AG04450 (cell line): ENCODE measurements at places on chromosomes 1 and 21.

- DNase-seq = no peak
Observed at GRCh38 chr1:17574516-17574915, 35.0 kb downstream of the ARHGEF10L start.

DNA sequence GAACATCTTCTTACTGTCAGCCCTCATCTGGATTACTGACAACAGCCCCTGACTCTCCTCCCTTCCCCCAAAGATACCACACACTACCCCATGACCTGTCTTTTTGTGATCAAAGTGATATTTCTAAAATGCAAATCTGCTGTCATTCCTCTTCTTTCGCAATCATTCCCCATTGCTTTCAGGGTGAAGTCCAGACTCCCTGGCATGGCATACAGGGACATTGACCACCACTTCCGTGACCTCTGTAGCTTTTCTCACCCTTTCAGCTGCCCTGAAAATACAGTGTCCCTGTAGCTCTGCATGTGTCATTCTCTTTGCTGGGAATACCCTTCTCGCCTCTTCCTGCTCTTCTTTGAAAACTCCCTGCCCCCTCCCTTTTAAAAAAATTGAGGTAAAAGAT lies 4.1 kb downstream of the SERINC2 start:
- DNase-seq = no peak

DNA sequence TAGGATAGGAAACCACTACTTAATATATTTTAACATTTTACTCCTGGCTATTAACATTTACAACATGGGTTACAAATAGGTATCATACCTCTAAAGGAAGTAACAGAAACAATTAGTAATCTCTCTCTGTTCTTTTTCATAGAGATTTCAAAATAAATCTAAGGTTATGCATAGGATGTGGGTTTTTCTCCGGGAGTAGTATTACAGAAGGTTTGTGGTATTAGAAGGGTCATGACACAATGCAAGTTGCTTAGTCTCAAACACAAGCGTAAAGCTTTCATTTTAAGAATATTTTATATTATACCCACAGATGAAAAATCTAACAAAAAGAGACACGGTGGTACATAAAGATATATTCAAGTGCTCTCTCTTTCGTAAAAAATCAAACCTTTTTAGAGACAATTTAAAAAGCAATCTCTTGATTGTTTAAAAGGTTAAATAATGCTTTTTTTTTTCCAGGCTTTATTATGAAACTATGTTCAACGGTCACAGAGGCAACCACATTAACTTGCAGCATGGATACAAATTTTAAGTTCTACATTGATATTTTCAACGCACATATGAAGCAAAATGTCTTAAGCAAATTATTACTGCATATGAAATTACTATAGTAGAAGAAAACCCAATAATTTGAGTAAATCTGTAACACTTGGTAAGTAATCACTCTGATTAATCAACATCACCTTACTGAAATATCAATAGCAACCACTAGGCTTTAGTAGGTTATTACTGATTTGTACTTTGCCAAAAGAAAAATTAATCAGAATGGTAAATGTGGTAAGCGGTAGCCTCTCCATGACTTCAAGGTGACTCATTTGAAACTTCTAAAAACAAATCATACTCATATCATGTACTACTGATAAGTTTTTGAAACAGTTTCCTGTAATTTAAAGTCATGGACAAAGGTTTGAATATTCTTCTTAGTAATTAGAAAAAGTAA lies 97.4 kb upstream of the GFI1 start:
- peak; percentile 11 for DNase-seq

DNA sequence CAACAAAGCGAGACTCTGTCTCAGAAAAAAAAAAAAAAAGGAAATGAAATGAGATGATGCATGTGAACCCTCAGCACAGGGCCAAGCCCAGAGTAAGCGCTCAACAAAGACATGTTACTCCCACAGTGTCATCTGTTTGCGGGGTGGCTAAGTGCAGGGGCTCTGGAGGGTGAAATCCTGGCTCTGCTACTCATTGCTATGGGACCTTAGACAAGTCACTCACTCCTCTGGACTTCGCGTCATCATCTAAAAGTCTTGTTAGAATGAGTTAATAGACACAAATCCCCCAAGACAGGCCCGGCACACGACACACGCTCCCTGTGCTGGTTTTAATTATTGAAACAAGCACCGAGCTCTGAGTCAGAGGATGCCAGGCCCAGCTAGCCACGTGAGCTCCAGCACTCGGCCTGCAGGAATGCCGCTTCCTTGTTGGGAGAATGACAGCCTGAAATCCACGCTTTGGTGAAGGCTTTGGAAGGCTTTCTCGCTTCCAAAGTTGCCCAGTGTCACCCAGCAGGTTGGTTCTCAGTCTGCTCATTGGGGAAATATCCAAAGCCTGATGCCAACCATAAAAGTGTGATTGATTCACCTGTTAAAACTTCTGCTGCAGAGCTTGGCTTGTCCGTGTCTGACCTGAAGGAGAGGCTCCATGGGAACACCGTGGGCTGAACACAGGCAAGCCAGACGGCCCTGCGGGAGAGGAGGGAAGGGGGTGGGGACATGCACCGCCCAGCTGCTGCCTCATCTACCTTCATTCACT lies 36.7 kb upstream of the TARDBP start:
- peak; percentile 79 for DNase-seq

- DNase-seq = no peak
Observed at GRCh38 chr1:156848461-156849150, 10.3 kb downstream of the INSRR start.

DNA sequence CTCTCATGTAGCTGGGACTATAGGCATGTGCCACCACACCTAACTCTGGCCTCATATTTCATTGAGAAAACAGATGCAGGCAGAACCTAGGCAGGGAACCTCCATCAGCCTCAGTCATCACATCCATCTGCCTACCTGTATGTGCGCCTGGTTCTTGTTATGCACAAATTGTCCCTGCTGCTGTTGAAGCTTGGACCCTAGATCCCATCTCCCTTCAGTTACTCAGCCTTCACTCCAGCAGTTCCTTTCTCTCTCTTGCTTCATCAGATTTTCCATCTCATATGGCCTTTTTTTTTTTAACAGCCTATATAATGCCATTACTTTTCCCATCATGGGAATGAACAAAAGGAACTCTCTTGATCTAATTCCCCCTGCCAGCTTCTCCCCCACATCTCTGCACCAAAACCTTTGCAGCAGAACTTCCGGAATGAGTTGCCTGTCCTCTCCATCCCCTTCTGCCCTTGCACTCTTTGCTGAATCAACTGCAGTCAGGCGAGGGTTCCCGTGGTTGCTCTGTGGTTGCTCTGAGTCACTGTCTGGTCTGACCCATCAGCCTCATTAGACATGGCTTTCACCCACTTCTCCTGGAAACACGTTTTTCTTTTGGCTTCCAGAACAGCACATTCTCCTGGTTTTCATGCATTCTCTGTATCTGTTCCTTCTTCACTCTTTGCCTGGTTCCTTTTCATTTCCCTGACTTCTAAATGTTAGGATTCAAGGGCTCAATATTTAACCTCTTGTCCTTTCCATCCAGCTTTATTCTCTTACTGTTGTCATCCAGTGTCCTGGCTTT lies 41.5 kb downstream of the UBE4B start:
- DNase-seq = peak; percentile 83

DNA sequence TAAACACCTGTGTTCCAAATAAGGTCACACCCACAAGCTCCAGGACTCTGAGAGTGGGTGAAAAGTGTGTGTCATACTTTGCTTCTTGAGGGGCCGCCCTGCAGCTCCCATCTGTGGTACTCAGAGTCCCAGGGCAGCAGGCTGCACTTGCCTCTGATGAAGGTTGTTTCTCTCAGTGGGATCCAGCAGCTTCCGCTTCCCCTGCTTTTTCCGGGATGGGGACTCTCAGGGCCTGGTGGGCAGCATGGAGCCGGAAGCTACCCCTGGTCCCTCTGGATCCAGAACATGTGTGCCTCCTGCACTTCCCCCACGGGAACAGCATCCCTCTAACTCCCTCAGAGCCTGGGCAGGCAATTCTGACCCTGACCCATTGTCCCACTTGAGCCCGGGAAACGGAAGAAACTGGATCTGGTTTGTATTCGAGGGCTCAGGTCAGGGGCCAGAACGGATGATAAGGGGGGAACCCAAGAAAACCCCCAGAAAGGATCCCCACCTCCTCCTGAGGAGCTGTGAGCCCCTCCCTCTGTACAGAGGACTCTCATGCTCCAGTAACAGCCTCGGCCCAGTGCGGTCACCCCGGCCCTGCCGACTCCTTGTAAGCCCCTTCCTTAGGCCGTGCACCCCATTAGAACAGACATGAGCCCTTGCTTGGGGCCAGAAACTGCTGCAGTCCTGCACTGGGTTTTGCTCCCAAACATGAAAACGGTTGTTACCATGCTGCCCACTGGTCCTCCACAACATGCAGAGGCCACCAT lies 189.5 kb upstream of the C1orf174 start:
- DNase-seq = no peak

GRCh38 chr1:111565968-111566367 lies 53.6 kb upstream of the RAP1A start:
- DNase-seq = no peak

DNA sequence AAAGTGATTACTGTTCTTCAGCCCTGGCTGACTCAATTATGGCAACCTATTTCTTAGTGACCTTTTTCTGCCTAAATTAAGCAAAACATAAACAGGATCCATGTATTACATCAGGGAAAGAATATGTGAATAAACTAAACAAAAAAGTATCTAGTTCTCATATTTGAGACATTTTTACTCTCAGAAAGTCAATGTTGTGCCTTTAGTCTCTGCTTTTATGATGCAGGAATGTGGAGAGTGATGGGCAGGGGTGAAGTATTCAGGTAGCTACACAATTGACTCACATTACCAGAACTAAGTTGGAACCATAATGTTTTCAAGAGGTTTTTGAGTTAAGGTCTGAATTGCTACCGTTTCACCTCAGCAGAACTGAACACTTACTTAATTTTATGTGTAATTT lies 462.7 kb upstream of the CXADR start:
- DNase-seq = no peak

GRCh38 chr1:182603646-182604174 lies 479 bp downstream of the RGS16 start:
- no peak for DNase-seq

DNA sequence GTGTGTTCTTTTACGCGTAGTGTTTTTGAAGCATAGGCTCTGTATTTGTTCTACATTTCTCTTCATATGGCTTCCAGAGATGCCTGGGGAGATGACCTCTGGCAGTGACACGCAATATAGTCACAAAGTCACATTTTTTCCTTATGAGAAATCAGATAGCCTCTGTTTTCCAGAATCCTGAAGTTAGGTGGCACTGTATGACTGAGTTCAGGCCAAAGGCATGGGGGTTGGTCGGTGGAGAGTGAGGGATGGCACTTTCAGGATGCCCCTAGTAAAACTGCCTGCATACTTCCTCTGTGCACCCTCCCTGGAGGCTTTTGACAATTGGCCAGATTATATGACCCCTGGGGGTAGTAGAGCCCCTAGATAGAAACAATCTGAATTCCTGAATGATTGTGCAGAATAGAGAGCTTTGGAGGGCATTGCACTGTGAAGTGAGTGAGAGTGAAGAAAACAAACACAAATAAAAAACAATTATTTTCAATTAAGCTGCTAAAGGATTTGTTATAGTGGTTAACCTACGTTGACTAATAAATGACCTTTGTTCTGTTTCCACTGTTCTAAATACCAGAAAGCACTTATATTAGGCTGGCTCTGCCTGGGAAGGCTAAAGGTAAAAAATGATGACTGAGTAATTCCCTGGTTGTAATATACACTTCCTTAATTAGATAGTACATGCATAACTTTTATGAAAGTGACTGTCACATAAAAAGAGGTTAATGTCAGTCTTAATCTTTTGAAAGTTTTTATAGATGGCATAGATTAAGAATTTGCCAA lies 1660.8 kb downstream of the PLA2G4A start:
- no peak for DNase-seq

DNA sequence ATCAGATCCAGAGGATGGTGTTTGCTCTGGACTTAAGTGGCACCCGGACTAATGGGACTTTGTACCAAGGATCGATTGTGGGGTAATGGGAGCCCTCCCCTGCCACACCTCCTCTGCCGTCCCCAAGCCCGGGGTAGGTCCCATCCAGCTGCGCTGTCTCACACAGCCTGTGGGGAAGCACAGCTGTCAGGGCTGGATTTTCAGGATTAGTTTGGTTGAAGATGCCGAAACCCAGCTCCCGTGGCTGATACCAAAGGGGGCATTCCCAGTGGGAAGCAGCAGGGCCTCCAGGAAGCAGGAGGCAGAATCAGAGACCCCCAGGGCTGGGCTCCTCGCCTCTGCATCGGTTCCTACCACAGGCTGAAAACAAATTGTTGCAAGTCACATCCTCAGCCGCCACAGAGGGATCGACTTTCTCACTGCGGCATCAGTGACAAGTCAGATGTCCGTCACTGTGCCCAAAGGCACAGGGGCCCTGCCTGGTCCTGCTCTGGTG lies 59.7 kb downstream of the MATN1 start:
- DNase-seq = no peak

GRCh38 chr1:21321963-21322680 lies 31.9 kb upstream of the ECE1 start:
- no peak for DNase-seq

GRCh38 chr1:40936931-40937339 lies 42.6 kb upstream of the CTPS1 start:
- DNase-seq = peak; percentile 74
